Fibroblast of skin of abdomen (primary cell): ENCODE measurements at places on chromosomes 4 and X.

DNA sequence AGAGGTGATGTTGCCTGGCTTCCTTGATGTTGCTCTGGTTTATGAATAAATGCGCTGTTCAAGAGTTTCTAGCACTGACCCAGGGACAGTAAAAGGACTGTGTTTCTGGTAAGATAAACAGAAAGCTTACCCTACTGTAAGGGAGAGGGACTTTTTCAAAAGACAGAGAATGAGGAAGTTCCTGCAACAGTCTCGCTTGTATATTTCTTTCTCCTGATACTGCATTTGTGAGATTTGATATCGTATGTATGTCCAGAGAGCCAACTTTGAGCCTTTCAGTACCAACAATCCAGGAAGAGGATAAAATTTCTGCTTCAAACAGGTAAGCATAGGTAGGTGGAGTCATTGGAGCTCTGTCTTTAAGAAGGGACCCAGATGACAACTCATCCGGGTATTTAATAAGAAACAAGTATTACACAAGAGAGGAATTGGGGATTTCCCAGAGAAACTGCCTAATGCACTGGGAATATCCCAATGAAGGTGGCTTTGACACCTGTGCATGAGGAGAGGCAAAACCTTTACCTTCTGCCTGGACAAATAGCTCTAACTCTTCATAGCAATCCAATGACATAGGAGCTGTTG lies 773 bp downstream of the DAPP1 start:
- no peak for DNase-seq

DNA sequence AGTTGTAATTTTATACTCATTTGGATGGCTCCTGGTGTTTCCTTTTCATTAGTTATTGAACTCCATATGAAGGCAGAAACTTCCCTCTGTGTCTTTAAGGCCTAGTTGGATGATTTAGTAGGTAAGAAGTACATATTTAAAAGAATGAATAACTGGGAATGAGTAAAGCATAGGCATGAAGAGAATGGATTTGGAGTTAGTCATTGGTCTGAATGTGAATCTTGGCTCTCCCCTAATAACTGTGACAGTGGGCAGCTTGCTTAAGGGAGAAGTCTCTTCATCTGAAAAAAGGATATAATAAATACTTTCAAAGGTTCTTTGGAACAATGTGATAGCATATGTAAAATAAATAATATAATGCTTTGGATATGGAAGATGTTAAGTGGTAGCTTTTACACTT lies 13.2 kb downstream of the SNX25 start:
- DNase-seq: peak; percentile 82

GRCh38 chr4:142347241-142347640 lies 498.9 kb downstream of the INPP4B start:
- DNase-seq: no peak

DNA sequence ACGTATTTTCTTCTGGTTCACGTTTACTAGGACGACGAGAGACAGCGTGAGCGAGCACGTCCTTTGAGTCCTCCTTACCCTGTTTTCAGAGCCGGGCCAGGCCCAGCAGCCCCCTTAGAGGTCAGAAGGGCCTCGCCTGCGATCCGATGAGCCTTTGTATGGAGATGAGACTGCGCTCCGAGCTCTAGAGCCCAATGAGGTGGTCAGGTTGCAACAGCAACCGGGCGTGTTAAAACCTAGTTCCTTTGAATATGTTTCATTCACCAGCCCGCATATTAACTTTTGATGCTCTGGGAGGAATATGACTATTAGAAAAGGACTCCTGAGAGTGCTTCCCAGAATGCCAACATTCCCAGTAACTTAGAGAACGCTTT lies 55.6 kb upstream of the TADA2B start:
- DNase-seq: peak; percentile 17

DNA sequence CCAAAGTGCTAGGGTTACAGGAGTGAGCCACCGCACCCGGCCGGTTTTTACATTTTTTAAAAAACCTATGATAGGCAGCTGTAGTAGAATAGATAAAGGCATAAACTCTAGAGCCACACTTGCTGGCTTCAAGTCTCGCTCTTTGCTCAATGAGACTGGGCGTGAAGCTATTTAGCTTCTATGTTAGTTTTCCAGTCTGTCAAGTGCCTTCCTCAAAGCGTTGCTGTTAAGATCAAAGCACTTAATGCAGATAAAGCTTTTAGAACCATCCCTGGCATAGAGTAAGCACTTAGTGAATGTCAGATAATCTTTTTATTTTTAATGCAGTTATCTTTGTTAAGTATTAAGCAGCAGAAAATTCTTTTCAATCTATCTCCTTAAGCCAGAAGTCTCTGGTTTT lies 42.0 kb upstream of the BMPR1B start:
- DNase-seq: no peak

DNA sequence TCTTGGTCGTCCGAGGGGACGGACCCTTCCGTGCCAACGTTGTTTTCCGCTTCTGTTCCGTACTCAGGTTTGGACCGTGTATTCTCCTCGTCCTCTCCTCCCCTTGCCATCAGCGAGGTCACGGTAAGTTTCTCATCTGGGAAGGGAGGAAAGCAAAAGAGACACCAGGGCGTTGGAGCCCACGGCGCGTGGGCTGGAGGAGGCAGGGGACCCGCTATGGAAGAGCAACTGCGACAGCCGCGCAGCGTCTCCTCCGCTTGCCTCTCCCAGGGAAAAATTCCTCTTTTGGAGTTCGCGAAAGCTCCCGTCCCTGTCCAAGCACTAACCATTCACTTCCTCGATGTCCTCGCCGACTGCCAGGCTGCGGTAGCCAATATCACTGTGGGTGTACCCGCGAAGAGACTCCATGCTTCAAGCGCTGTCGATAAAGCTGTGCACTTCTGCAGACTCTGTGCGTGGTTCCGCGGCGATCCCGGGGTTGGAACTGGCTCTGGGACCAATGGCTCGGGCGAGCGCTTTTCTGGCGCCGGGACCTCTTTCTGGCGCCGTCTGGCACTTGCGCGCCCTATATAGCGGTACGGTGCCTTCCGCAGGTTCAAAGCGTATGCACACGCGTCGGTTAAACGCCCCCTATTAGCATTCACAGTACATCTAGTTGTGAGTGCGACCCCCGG lies at the start of gene ESX1:
ESX1 (minus strand) TSS at position 492 of the 674 bp plus-strand sequence; CDS start at position 408, 84 bp downstream.
- no peak for DNase-seq

GRCh38 chrX:54786967-54787366 lies 11.1 kb downstream of the ITIH6 start:
- no peak for DNase-seq
